Cardiac septum (tissue), 1 donor: ENCODE measurements at places on chromosomes 5 and 9. TPM values are rescaled to one million over a fixed set of nuclear protein-coding genes. Genes with fewer than 3 reads are reported as not detected.

Gene PCDHA10
- 0.30 TPM for total RNA-seq

Gene CBY3
- total RNA-seq: not detected

Gene TRIM41
- 33.0 TPM for total RNA-seq

Gene PCDHB10
- 0.94 TPM for total RNA-seq

Gene C8G
- 3.4 TPM for total RNA-seq

Gene CNTNAP3B
- 1.2 TPM for total RNA-seq

Gene BTNL8
- 0.43 TPM for total RNA-seq

Gene RGS3
- 233 TPM for total RNA-seq

Gene GCNT4
- 0.62 TPM for total RNA-seq

Gene RGS7BP
- 1.7 TPM for total RNA-seq
